Smooth muscle cell of bladder (primary cell): ENCODE measurements at places on chromosomes 16 and 17. TPM values are rescaled to one million over a fixed set of nuclear protein-coding genes. Genes with fewer than 3 reads are reported as not detected.

Gene PRAC2
- total RNA-seq: 0.46 TPM in 1 of 2 replicates, not detected in the other

Gene P2RX1
- total RNA-seq: 0.57 and 1.2 TPM in 2 replicates

Gene SLFN13
- total RNA-seq: 1.1 and 1.7 TPM in 2 replicates

Gene TM4SF5
- not detected in 2 replicates for total RNA-seq

Gene CALB2
- 0.28 and 0.92 TPM in 2 replicates for total RNA-seq

Gene SLC5A10
- total RNA-seq: under 0.01 and 0.09 TPM in 2 replicates

Gene HBQ1
- total RNA-seq: not detected in 2 replicates

Gene RRAD
- total RNA-seq: 7.1 and 13.5 TPM in 2 replicates

Gene CD300H
- total RNA-seq: not detected in 2 replicates

Gene CD300LB
- not detected in 2 replicates for total RNA-seq

Gene KIF2B
- not detected in 2 replicates for total RNA-seq

Gene CACNG4
- total RNA-seq: not detected in 2 replicates

Gene SPATA32
- 0.09 and 0.14 TPM in 2 replicates for total RNA-seq

Gene RGS11
- 1.1 and 3.7 TPM in 2 replicates for total RNA-seq

Gene SEZ6
- not detected in 2 replicates for total RNA-seq

Gene CSH1
- not detected in 2 replicates for total RNA-seq

Gene VMO1
- 0.74 and 3.3 TPM in 2 replicates for total RNA-seq

Gene GLIS2
- total RNA-seq: 1.7 and 2.4 TPM in 2 replicates

Gene SYNRG
- 9.1 and 11.1 TPM in 2 replicates for total RNA-seq

Gene CDH13
- total RNA-seq: 36.1 and 61.8 TPM in 2 replicates

Gene CPHXL2
- total RNA-seq: not detected in 2 replicates

Gene STAT5A
- total RNA-seq: 20.2 and 26.6 TPM in 2 replicates

Gene LGALS9B
- not detected in 2 replicates for total RNA-seq

Gene HASPIN
- 0.71 and 0.83 TPM in 2 replicates for total RNA-seq

Gene GAST
- total RNA-seq: not detected in 2 replicates

Gene PITPNM3
- total RNA-seq: 0.14 and 0.28 TPM in 2 replicates

Gene OR3A3
- not detected in 2 replicates for total RNA-seq

Gene KCNJ16
- total RNA-seq: not detected in 2 replicates

Gene CCDC144A
- total RNA-seq: 1.1 and 3.5 TPM in 2 replicates

Gene KRTAP2-3
- not detected in 2 replicates for total RNA-seq

Gene KRTAP4-5
- not detected in 2 replicates for total RNA-seq

Gene PIMREG
- 2.7 and 4.3 TPM in 2 replicates for total RNA-seq

Gene ORMDL3
- total RNA-seq: 57.9 and 89.4 TPM in 2 replicates

Gene MIS12
- 9.5 and 11.1 TPM in 2 replicates for total RNA-seq

Gene PMFBP1
- under 0.01 and 0.18 TPM in 2 replicates for total RNA-seq

Gene CCDC92B
- not detected in 2 replicates for total RNA-seq

Gene WFDC1
- total RNA-seq: 6.7 and 28.6 TPM in 2 replicates

Gene ZNF232
- total RNA-seq: 5.3 and 6.6 TPM in 2 replicates

Gene MYO15A
- 0.55 and 0.85 TPM in 2 replicates for total RNA-seq

Gene ASIC2
- total RNA-seq: under 0.01 and 0.18 TPM in 2 replicates

Gene OR1F1
- total RNA-seq: not detected in 2 replicates

Gene MYL11
- total RNA-seq: not detected in 2 replicates

Gene SLC47A1
- total RNA-seq: 1.6 and 1.7 TPM in 2 replicates

Gene PIGS
- 47.4 and 48.5 TPM in 2 replicates for total RNA-seq

Gene ZG16B
- total RNA-seq: 0.18 and 1.3 TPM in 2 replicates

Gene CDK5RAP3
- 69.1 and 88.3 TPM in 2 replicates for total RNA-seq

Gene EVI2A
- 1.00 and 3.6 TPM in 2 replicates for total RNA-seq
